Sigmoid colon (tissue), 7 donors: ENCODE measurements at places on chromosomes 3 and 15. TPM values are rescaled to one million over a fixed set of nuclear protein-coding genes. Genes with fewer than 3 reads are reported as not detected.

Gene ACTL6A
- total RNA-seq = 43.2 TPM

- H3K27ac ChIP-seq = no peak overlapping the region
- no peaks in the 10 kb centered on the region for H3K27me3 ChIP-seq
- peaks cover 12% of the 10 kb centered on the region for H3K36me3 ChIP-seq
- no peaks in the 10 kb centered on the region for H3K4me1 ChIP-seq
These were observed 39.8 kb downstream of the EOGT start for GRCh38 chr3:68973639-68974038.

Gene A4GNT
- not detected for total RNA-seq

GRCh38 chr3:189108067-189108466 lies 63.7 kb upstream of the TPRG1 start:
- no peaks in the 10 kb centered on the region for H3K27me3 ChIP-seq
- H3K27ac ChIP-seq = no peak overlapping the region

GRCh38 chr3:15633766-15634598 lies 32.4 kb downstream of the BTD start:
- DNase-seq = no peak
- H3K4me3 ChIP-seq = no peak overlapping the region
- H3K27ac ChIP-seq = peak overlapping the region; percentile 85
- peaks cover 77% of the 10 kb centered on the region for H3K4me1 ChIP-seq

GRCh38 chr15:95758451-95758850 lies 572.0 kb upstream of the NR2F2 start:
- H3K27ac ChIP-seq = no peak overlapping the region
- H3K27me3 ChIP-seq = no peaks in the 10 kb centered on the region
- no peak for DNase-seq

Gene CLEC3B
- total RNA-seq = 21.7 TPM

Gene CPN2
- not detected for total RNA-seq

GRCh38 chr15:80732818-80733217 lies 37.7 kb downstream of the ABHD17C start:
- no peak for DNase-seq
- H3K4me1 ChIP-seq = peaks cover 38% of the 10 kb centered on the region
- H3K4me3 ChIP-seq = no peak overlapping the region
- H3K27ac ChIP-seq = peak overlapping the region; percentile 50

DNA sequence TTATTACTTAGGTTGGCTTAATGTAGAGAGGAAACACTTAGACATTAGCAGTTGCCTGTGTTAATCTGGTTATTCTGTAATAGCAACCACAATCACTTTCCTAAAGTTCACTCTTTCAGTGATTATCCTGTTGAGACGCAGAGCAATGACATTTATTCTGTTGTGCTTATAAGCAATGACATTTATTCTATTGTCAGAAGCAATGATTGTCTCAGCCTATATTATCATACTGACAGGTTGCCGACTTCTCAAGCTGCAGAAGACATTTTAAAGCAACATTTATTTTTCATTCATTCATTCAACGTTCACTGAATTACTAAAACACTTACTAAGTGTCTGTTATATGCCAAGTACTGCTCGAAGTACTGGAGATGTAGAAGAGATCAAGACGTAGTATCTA lies 193.5 kb upstream of the SLITRK3 start:
- no peaks in the 10 kb centered on the region for H3K27me3 ChIP-seq
- no peaks in the 10 kb centered on the region for H3K4me1 ChIP-seq
- DNase-seq = no peak
- H3K4me3 ChIP-seq = no peak overlapping the region
- no peak overlapping the region for H3K27ac ChIP-seq
- H3K36me3 ChIP-seq = no peaks in the 10 kb centered on the region

DNA sequence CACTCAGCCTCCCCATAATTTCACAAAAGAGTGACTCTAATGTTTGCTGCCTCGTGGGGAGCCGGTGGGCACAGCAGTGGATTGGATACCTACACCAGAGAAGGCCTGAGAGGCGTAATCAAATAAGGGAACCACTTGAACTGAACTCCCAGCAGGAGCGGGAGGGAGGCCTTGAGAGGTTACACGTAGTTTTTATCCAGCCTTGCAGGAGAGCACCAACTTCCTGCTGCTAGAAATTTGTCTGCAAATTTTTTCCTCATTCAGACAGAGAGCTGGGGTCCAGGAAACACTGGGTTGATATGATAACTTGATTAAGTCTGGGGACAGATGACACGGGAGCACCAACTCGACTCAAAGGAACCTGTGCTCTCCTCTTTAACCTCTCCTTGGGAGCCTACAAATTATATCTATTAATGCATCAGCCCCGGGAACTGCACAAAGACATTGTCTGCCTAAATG lies 69.8 kb downstream of the HES1 start:
- peaks cover 13% of the 10 kb centered on the region for H3K27me3 ChIP-seq
- peaks cover 23% of the 10 kb centered on the region for H3K4me1 ChIP-seq
- no peak overlapping the region for H3K4me3 ChIP-seq
